NCI-H774 (cell line): ENCODE measurements at places on chromosomes 13 and 19.

- DNase-seq, result no peak
Observed at GRCh38 chr13:33797622-33798021, 20.3 kb upstream of the RFC3 start.

- DNase-seq, result no peak
Observed at GRCh38 chr19:19820774-19821320, 703 bp downstream of the ZNF506 start.

DNA sequence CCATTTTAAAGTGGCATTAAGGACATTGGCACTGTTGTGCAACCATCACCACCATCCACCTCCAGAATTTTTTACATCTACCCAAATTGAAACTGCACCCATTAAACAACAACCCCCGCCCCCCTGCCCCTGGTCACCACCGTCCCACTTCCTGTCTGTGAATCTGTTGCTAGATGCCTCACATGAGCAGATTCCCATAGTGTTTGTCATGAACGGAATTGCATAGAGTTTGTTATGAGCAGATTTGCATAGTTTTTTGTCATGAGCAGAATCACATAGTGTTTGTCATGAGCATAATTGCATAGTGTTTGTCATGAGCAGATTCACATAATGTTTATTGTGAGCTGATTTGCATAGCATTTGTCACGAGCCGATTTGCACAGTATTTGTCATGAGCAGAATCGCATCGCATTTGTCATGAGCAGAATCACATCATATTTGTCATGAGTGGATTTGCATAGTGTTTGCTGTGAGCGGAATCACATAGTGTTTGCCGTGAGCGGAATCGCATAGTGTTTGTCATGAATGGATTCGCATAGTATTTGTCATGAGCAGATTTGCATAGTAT, 54.0 kb upstream of the GTF3A start:
- DNase-seq, result no peak

- no peak for DNase-seq
Observed at GRCh38 chr13:75938811-75939560, 302.9 kb downstream of the LMO7 start.

DNA sequence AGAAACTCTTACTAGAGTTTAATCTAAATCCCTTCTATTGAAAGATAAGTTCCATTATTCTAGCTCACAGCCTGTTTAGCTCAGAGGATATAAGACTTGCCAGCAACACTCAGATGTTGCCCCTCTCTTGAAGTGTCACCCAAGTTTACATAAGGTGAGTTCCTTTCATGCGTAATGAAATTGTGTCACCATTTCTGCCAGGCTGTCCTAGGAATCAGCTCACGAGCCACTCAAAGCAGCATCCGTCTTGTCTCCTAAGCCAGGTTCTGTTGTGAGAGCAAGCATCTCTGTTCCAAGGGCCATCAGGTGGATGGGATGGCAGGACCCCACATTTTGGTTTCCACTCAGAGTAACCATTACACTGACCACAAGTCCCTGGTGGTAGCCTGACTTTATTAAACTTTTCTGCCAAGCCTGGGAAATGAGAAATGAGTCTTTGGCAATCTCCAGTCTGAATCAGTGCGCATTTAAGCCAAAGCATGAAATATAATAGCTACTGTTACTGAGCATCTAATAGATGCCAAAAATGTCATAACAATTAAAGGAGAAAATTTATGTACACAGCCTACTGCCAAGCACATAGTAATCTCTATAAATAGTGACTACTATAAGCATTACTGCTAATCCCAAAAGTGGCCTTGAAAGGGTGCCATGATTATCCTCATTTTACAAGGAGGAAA, 179.6 kb upstream of the MIR17HG start:
- DNase-seq, result no peak

- no peak for DNase-seq
Observed at GRCh38 chr19:49180659-49181058, 23.1 kb downstream of the TRPM4 start.

GRCh38 chr13:59422646-59423045, 741.1 kb downstream of the DIAPH3 start:
- DNase-seq, result no peak

DNA sequence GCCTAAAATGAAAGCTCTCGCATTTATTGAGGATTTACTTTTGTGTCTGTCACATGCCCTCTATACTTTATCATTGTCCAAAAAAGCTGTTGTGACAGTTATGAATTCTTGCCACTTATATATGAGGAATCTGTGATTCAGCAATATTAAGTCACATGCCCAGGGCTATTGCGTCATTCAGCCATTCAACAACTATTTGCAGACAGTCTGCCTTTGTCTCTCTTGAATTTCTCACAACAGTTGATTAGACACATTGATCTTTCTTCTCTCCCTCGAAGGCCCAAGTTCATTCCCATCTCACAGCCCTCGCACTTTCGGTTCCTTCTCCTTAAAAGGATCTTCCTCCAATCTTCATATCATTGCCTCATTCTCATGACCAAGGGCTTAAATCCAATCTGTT, 342.6 kb downstream of the MZT1 start:
- DNase-seq, result no peak

DNA sequence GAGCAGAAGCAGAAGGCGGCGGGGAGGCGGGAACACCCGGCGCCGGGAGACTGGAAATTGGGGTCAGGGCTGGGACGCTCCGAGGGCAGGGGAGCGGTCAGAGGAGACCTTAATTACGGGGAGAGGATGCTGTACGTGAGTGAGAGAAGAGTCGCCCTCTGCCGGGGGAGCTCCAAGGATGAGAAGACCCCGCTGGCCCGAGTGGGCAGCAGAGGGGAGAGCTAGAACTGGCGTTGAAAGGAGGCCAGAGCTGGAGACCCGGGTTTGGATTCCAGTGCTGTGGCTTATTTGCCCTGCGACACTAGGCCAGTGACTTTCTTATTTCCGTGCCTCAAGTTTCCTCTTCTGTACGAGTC, 536 bp downstream of the FAM32A start:
- no peak for DNase-seq

GRCh38 chr19:39481229-39481545, 549 bp downstream of the TIMM50 start:
- DNase-seq, result no peak

DNA sequence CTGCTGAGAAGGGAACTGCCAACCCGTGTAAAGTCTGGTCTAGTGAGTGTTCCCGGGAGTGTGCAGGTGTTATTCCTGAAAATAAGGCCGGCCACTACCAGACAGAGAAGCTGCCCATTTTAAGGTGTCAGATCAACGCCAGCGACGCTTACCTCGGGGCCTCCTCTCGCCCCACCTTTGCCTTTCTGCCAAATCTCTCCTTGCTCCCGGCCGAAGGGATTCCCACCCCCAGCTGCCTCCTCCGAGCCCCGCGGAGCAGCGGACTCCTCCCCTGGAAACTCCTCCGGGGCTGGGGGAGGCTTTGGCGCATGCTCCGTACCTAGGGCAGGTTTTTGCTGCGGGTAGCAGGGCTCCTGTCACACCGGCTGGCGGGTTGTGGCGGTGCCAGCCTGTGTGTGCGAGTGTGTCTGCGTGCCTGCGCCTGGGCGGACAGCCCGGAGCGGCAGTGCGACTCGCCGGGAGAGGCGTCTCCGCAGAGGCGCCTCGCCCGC, at the start of gene HS6ST3:
HS6ST3 (plus strand) TSS at position 359 of the 491 bp plus-strand sequence.
- no peak for DNase-seq

DNA sequence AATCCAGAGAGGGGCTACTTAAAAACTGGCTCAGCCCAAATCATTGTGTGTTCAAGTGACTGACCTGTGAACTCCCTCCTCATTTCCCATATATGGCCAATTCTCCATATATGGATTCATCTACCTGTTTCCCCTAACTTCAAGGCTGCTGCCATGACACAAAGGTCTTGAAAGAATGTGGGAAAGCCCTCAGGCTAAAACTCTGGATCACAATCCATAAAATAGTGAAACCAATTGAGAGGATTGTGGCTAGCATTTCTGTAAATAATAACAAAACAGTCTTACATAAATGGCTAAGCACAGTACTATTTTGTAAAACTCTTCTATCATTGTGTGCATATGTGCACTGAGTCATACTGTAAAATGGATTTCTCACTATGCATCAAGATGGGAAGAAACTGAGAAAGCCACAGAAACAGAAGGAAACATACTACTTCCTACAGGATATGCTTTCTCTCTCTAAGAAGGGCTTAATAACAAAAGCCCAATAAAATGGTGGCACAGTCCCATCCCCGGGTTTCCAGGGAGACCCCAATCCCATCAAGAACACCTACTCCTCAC, 80.5 kb downstream of the FOXO1 start:
- DNase-seq, result no peak

DNA sequence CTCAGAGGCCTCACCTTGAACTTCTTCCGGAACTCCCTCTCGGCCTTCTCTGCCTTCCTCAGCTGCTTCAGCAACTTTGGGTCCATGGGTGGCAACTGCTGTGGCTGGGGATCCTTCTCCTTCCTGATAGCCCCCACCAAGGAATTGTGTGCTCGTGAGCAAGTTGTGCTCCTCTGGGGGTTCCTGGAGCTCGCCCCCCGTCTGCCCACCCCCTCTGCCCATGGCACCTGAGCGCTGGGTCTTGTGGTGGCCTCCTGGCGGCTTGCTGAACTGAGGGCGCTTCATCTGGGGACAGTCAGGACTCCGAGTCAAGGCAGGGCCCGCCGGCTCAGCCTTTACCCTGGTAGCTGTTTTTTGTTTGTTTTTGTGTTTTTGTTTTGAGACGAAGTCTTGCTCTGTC, 11.6 kb downstream of the PRAM1 start:
- DNase-seq, result no peak

- no peak for DNase-seq
Observed at GRCh38 chr13:29710511-29710910, 115.0 kb upstream of the SLC7A1 start.

- no peak for DNase-seq
Observed at GRCh38 chr19:28500982-28501630, 711.8 kb downstream of the UQCRFS1 start.

- DNase-seq, result no peak
Observed at GRCh38 chr13:48210178-48210577, 22.8 kb upstream of the ITM2B start.

GRCh38 chr13:37195621-37196020, 90.2 kb upstream of the CSNK1A1L start:
- no peak for DNase-seq

- no peak for DNase-seq
Observed at GRCh38 chr19:50663482-50663790, 14.2 kb downstream of the C19orf81 start.

DNA sequence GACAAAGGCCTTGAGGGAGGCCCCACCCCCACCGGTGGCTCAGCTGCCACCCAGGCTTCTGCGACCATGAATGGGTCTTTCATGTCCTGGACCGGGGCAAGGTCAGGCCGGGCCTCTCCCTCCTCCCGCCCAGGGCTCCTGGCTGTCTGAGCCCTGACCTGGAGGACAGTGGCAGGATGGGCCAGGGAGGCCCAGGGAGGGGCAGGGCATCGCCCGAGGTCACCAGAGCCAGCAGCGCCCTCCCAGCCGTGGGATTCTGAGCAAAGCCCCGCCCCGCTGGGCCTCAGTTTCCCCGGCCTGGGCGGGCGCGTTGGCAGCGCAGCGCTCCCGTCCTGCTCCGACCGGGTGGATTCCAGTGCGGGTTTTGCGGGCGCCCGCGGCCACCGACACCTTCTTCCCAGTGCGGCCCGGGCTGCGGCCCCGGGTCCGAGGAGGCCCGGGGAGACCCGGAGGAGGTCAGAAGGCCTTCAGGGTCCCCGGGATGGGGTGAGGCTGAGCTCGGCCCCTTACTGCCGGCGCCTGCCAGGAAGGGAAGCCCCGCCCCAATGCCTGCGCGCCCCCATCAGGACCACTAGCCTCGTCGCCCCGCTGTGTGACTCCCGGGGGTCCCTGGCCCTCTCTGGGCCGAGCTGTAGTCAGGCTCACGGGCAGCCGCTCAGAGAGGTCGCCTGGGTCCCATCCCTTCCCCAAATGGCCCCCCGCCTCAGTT, 24.6 kb upstream of the SEMA6B start:
- no peak for DNase-seq
